Progenitor cell of endocrine pancreas (in vitro differentiated cells): ENCODE measurements at places on chromosomes 13 and 19.

- DNase-seq: no peak
These were observed 29.2 kb upstream of the TM9SF2 start for GRCh38 chr13:99472122-99472440.

GRCh38 chr13:40671956-40672764 is 5.7 kb upstream of the FOXO1 start:
- no peak for DNase-seq

DNA sequence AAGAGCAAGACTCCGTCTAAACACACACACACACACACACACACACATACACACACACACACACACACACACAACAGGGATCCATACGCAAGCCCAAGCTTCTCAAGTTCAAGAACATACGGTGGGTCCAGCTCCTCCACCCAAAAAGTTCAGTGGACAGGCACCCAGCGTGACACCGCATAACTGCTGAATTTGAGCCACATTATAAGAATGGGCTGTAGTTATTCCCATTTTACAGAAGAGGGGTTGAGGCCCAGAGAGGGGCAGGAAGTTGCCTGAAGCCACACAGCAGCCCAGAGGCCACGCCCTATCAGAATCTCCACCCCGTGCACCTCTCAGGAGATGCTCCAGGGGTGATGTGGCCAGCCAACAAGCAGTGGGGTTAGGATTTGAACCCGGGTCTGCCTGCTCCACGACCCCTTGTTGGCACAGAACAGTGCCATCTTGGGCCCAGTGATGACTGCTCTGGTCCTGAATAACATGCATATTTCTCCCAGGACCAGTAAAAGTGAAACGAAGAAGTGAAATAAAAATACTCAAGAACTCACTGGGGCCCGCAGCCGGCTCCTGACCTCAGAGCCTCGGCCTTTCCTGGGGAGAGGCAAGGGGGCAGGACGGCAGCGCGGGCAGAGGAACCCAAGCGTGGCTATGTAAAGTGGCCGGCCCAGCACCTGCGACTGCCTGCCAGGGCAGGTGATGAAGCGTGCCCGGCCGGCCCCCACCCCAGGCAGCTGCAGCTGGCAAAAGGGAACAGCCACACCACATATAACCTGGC is 61.9 kb downstream of the AP1M1 start:
- DNase-seq: no peak

DNA sequence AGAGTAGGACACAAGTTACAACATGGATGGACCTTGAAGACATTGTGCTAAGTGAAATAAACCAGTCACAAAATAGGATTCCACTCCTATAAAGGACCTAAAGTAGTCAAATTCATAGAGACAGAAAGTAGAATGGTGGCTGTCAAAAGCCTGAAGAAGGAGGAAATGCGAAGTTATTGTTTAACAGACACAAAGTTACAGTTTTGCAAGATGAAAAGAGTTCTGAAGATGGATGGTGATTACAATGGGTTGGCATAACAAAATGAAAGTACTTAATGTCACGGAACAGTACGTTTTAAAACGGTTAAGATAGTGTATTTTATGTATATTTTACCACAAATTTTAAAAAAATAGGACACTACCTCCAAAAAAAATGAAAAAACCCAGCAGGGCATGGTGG is 34.8 kb downstream of the FOXO1 start:
- DNase-seq: no peak

DNA sequence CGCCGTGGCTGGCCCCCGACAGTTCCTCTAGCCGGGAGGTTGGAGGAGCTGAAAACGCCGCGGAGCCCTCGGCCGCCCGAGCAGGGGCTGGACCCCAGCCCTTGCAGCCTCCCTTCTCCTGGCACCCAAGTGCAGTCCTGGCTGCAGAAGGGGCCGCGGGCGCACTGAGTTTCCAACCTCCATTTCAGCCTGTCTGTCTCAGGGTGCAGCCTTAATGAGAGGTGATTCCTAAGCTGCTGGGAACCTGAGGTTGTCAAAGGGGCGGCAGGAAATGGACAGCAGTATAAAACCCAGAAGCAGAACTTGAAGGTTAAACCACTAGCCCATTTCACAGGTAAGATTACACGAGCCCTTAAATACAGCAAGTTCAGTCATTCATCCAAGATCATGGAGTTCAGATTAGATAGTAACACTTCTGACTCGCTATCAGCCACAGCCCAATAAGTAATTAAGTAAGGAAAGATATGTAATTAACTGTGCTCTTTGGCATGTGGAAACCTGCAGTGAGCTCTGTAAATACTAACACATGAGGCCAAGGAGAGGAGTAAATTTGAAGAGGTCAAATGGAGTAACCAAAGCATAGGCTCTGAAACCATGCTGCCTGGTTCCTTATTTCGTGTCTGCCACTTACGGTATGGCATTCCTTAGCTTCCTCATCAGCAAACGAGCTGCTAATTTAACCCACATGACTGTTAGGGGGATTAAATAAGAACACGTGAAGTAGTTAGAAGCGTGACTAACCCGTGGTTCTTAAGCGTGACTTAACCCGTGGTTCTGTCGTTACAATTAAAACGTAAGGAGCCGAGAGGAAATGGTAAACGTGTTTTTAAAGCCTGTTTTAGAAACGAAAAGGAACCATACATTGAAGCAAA is 686 bp downstream of the SETDB2 start:
- DNase-seq: no peak

- DNase-seq: no peak
These were observed 802.7 kb downstream of the PCDH9 start for GRCh38 chr13:66427458-66427861.

GRCh38 chr19:4327252-4327876 is 11.3 kb downstream of the STAP2 start:
- peak; percentile 56 for DNase-seq

DNA sequence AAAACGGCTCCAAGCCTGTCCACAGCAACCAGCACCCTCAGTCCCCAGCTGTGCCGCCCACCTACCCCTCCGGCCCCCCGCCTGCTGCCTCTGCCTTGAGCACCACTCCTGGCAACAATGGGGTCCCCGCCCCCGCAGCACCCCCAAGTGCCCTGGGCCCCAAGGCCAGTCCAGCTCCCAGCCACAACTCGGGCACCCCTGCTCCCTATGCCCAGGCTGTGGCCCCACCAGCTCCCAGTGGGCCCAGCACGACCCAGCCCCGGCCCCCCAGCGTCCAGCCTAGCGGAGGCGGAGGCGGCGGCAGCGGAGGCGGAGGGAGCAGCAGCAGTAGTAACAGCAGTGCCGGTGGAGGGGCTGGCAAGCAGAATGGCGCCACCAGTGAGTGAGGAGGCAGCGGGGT is 10.6 kb downstream of the CNOT3 start:
- DNase-seq: no peak

- no peak for DNase-seq
These were observed 15.1 kb downstream of the TM9SF2 start for GRCh38 chr13:99516153-99516929.

DNA sequence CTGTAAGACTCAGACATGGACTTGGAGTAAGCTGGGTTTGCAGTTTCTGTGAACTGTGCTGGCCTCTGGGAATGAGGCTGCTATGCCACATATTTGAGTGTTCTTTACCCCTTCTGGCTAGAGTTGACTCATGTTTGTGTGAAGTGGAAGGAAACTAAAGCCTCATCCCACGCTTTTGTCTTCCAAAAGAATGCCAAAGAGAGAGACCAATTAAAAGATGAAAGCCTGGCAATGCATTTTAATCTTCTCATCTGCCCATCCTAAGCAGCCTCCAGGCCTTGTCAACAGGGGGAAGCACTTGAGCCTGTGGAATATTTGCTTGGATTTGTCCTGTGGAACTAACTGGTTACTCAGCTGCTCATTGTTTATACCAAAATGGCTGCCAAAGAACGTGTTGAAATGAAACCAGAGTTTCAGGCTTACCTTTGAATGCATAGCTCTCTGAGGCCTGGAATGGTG is 49.1 kb downstream of the LMO7 start:
- DNase-seq: no peak
